ENCODE measurements at places on chromosomes 12 and 14. TPM values are rescaled to one million over a fixed set of nuclear protein-coding genes. Genes with fewer than 3 reads are reported as not detected.

The KRT80 gene
- not detected for total RNA-seq

The PIANP gene
- 0.52 TPM for total RNA-seq

The RPL10L gene
- not detected for total RNA-seq

The IAPP gene
- not detected for total RNA-seq

The TCL1B gene
- total RNA-seq: not detected

The CLEC4A gene
- 0.81 TPM for total RNA-seq

The GRIN2B gene
- total RNA-seq: not detected

The ZFHX2 gene
- 0.25 TPM for total RNA-seq

The LRRC10 gene
- total RNA-seq: not detected

The PLEKHH1 gene
- 0.28 TPM for total RNA-seq

The DEPDC4 gene
- total RNA-seq: not detected

The RAD51B gene
- 14.3 TPM for total RNA-seq

The SERPINA6 gene
- not detected for total RNA-seq

The TMEM229B gene
- 4.8 TPM for total RNA-seq

The CLECL1 gene
- 1.1 TPM for total RNA-seq

The DLK1 gene
- not detected for total RNA-seq

The PLCZ1 gene
- total RNA-seq: not detected

The SLC17A8 gene
- not detected for total RNA-seq

The ADCY4 gene
- total RNA-seq: 5.2 TPM

The C12orf54 gene
- total RNA-seq: not detected

The KRT85 gene
- not detected for total RNA-seq

The LRRK2 gene
- total RNA-seq: 0.33 TPM

The HHIPL1 gene
- 0.11 TPM for total RNA-seq

The PIWIL1 gene
- total RNA-seq: not detected

The AHNAK2 gene
- total RNA-seq: 0.14 TPM

The RHEBL1 gene
- 4.7 TPM for total RNA-seq

The KLRK1 gene
- 238 TPM for total RNA-seq

The KRT72 gene
- total RNA-seq: 5.6 TPM

The CLEC2D gene
- total RNA-seq: 182 TPM

The IFI27 gene
- total RNA-seq: 0.92 TPM

The IFNG-AS1 gene
- 3.0 TPM for total RNA-seq

The SFSWAP gene
- 94.0 TPM for total RNA-seq

The ATN1 gene
- total RNA-seq: 26.5 TPM

The CLEC1B gene
- total RNA-seq: not detected

The PTCSC3 gene
- not detected for total RNA-seq

The SERPINA10 gene
- total RNA-seq: not detected

The FSCB gene
- not detected for total RNA-seq

The ARG2 gene
- total RNA-seq: 1.5 TPM

The TTC6 gene
- total RNA-seq: not detected

The NUBPL gene
- total RNA-seq: 7.5 TPM

The CRACR2A gene
- 17.9 TPM for total RNA-seq

The MMP17 gene
- total RNA-seq: 0.33 TPM
